ENCODE measurements at places on chromosomes 4 and X.

DNA sequence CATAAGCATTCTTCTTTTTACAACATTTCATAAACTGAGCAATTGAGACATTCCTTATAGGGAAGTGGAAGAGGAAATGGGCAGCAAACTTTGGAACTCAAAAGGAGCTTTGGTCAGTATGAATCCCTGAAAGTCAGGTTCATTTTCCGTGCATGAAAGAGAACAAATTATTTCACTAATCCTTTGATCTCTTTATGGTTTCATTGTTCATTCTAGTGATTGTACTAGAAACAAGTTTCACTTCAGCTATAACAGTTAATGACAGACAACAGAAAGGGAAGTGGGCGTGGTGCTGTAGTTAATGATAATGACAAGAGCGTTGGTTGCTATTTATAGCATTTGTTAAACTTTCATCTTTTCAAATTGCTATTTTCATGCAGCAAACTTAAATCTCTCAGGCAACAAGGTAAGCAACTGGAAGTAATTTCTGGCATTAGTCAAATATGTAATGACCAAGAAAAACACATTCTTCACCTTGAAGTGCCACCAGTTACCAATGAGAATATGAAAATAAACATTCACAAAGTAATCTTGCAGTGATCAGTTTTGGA is 98.4 kb downstream of the AREG start:
- no peak for DNase-seq

DNA sequence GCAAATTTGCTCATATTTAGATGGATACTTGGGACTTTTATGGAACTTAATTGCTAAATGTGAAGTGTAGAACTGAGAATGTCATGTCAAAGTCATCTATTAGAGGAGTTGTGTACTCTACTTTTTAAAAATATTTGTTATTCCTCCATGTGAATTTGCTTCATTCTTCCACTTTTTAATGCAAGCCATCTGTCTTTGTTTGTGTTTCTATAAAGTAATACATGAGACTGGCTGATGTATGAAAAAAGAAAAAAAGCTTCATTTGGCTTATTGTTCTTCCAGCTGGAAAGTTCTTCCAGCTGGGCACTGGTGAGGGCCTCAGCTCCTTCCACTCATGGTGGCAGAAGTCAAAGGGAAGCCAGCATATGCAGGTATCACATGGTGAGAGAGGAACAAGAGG is 114.6 kb upstream of the GRID2 start:
- DNase-seq, result no peak

GRCh38 chrX:123988423-123989111 is 27.1 kb downstream of the STAG2 start:
- no peak for DNase-seq

GRCh38 chr4:98686043-98686707 is 27.8 kb upstream of the TSPAN5 start:
- DNase-seq, result no peak

DNA sequence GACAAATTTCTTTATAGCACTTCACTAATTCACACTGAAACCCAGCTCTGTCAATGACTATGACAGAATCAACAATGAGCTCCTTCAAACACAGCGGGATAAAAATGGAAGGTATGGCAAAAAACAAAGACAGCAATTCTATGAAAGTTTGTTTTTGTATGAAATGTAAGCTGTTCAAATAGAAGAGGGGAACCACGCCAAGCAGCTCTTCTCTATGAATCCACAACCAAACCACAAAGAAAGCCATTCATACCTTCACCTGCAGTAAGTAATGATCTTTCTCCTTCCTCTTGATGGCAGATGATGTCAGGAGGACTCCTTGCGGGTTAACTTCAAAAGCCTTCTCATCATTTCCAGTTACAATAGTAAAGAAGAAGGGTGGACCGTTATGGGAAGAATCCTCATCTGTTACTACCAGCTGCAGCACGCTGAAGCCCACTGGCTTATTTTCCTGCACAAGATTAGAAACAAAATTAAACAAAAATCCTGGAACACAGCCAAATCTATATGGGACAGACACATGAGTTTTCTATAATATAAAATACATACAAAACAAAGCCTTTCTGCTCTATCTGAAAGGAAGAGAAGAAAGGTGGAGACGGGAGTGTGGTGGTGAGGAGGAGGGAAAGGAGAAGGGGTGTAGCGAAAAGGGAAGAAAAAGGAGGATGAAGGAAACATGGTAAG is 48.9 kb upstream of the MTNR1A start:
- no peak for DNase-seq

DNA sequence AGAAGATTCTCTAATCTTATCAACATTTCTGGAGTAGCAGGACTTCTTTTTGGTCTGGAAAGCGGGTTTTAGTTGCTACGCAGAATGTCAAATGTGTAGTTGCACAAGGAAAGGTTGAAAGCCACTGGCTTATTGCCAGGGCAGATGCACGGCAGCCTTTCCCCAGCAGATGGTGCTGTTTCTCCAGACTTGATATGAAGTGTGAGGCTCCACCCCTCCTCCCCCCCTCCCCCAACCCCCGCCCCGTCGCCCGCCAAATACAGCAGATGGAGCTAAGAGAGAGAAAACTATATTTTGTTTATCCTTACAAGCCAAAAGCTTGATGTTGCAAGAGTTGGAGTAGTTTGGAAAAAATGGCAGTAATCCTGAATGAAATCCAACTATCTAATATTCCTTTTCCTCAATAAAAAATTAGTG is 32.0 kb downstream of the ENOPH1 start:
- DNase-seq, result peak; percentile 84

- no peak for DNase-seq
These were observed 55.7 kb upstream of the SLC7A11 start for GRCh38 chr4:138297743-138298405.

DNA sequence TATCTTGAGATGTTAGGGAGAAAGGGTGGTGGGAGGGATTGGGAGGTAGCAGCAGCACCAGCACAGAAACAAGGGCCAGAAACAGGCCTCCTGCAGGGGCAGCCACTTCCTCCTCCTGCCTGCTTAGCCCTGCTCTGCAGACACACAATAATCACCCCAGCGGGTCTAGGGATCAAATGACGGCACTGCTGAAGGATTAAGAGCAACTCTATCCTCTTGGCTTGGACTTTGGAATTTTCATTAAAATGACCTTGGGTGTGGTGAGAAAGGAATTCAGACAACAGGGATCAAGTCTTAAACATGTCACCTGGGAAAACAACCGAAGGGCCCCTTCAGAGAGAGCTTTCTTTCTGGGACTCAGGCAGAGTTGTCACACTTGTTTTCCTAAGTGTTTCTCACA is 353.4 kb downstream of the SPRY1 start:
- no peak for DNase-seq

DNA sequence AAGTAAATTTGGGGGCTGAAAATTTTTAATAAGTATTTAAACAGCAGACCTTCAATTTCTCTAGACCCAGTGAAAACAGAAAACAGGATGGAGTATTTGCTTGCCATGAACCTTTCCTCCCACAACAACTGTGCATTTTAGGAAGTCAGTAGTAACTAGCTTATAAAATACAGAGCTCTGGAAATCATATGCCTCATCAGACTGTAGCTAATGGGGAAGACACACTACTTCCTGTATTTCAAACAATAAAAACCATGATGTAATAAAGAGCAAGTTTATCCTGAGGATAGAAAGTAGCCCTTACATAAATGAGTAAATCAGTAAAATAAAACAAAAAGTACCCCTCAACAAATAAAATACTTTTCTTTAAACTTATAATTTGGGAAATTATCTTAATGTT is 280.1 kb upstream of the ZFP42 start:
- DNase-seq, result no peak

DNA sequence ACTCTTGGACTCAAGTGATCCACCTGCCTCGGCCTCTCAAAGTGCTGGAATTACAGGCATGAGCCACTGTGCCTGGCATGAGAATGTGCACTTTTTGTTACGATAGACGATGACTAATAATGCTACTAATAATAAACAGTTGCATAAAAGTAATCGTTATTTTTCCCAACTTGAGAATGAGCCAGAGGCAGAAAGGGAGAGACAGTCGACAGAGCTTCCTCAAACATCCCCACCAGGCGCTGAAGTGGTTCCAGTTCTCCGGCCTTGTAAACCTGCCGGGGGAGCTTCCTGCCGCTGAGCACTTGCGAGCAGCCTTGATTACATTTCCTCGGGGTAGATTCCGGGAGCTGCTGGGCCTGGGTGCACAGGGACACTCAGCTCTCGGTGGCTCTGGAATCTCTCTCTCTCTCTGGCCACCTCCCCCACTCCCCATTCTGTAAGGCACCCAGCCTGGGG is 8.9 kb upstream of the HTRA3 start:
- DNase-seq, result no peak

- no peak for DNase-seq
These were observed 160.2 kb upstream of the IGFBP7 start for GRCh38 chr4:57270346-57270745.

- no peak for DNase-seq
These were observed 104.9 kb downstream of the PCDH18 start for GRCh38 chr4:137427411-137427810.

GRCh38 chr4:59537246-59537886 is 1662.8 kb upstream of the ADGRL3 start:
- DNase-seq, result no peak

DNA sequence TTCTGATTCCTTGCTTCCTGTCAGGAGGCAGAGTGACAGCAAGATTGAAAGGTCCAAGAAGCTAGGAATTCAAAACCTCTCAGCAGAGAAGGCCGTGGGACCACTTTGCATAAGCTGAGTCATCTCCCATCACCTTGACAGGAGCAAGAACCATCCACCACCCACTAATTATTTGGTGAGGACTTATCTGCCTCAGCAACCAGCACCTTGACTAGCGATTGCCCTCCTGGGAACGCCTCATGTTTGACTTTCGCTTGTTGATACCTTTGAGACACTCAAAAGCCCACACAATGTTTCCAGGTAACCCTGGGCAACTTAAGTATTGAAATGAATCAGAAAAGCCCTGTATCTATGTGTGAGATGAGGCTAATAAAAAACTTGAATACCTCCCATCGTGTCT is 233.5 kb upstream of the GYPA start:
- DNase-seq, result no peak

GRCh38 chr4:133161570-133162295 is 12.6 kb downstream of the PCDH10 start:
- no peak for DNase-seq

- no peak for DNase-seq
These were observed 272.9 kb upstream of the ARX start for GRCh38 chrX:25288676-25289075.

- DNase-seq, result no peak
These were observed 78.0 kb downstream of the PHOX2B start for GRCh38 chr4:41670530-41670929.

- no peak for DNase-seq
These were observed 152.7 kb upstream of the FTHL17 start for GRCh38 chrX:31224381-31225012.

DNA sequence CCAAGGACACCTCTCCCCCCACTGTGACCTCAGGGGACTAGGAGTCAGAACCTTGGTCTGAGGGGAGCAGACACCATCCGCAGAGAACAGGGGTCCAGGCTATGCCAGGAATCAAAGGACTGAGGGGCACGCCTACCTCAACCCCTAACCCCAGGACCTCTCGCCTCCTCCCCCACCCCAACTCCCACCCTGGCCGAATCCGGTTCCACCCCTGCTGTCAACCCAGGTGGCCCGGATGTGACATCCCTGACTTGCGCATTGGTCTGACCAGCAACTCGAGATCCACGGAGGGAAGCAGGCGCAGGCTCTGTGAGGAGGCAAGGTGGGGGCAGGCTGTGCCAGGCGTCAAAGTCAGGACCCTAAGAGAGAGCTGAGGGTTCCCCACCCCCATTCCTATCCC is 468 bp upstream of the MAGEA4 start:
- DNase-seq, result no peak

DNA sequence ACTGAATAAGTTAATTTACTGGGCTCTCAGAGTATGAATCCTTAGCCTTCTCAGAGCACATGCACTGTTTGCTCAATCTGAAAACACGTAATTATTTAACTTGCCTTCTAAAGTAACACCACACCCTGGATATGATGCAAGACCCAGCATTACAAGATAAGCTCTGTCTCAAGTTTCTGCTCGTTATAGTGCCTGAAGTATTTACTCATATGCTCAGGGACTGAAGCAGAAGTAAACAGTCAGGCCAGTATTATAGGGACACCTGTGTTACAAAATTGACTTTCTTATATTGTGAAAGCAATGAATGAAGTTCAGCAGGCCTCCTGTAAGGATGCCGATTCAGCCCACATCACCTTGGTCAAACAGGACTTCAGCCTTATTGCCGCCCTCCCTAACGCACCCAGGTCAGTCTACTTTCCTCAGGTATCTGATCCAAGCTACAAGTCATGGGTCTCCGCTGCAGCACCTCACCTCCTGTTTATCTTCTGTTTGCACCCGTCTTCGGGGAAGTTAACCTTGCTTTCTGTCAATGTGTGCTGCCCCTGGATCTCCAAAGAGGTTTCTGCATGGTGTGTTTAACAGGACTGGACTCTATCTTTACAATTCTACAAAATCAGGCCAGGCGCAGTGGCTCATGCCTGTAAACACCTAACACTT is 42.8 kb upstream of the KLF3 start:
- DNase-seq, result no peak

DNA sequence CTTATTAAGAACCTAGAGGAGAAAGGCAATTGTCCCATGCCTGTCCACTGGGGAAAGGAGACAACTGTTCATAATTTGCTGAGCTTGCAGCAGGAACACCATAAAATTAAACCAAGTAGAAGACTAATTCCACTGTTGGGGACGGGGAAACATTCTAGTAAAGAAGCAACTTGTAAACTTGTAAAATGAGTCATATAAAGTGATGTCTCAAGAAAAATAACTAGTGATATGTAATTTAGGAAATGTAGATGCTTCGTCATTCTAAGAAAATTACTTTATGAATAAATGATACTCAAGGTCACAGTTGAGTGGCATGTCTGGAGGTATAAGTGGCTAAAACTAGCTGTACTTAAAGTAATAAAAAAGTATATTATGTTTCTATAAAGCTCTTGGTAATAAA is 121.2 kb upstream of the MID1 start:
- DNase-seq, result no peak

DNA sequence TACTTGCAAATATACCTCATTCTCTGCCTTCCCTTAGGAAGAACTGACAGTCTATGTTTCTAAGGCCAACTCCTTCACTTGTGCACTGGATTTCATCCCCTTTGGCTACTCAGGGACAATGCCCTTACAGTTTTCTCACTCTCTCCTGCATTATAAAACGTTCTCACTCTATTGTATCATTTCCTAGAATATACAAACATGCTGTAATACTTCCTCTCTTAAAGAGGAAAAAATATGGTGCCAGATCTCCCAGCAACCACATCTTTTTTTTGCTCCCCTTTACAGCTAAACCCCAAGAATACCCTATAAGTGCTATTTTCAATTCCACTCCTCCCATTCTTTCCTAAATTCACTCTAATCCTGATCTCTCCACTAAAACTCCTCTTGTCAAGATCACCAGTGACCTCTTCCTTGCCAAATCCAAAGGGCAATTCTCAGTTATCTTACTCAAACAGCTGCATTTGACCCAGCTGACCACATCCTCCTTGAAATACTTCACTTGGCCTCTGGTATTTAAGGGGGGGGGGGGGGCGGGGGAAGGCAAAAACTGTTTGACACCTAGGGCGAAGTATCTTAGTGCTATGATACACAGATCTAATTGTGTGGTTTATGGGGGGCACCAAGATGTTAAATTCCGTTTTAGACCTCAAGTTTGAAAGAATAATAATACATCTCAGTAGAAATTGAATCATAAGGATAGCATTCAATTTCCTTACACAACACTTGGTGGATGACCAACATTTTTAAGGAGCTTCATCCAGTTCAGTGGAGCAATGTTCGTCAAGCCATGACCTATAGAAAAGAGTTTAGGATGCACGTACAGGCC is 1.6 kb downstream of the RCHY1 start:
- DNase-seq, result no peak

- DNase-seq, result no peak
These were observed 924 bp upstream of the ENAM start for GRCh38 chr4:70627620-70628019.
